ENCODE measurements at places on chromosomes 6 and 20.

DNA sequence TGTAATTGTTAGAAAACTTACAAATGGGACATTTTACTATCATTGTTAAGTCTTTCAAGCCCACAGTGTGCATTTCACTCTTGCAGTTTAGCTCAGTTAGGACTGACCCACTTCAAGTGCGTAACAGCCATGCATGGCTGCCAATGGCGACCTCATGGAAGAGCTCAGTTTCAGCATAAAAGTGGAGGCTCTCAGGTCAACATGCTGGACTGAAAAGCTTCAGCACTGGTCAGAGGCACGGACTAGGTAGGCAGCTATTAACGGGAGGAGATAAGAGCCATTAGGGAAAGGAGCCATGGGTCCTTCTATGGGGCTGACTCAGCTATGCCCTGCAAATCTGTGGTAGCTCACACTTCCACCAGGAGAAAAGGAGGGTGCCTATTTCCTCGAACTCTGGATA, 101.8 kb downstream of the TTLL2 start:
- no peak for DNase-seq

DNA sequence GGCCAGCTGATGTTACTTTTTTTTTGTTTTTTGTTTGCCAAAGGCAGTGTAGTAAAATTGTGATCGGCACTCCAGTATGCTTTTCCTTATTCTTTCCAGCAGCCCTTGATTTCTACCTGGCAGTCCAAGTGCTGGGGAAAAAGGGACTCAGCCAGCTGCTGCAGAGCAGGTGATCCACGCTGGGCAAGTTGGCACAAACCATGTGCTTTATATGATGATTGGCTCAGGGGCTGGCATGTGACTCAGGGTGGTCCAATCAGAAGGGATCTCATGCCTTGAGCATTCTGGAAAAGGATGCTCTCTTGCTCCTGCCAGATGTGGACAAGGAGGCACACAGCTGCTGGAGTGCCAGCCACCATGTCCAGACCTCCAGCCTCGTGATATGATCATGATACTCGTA, 54.5 kb downstream of the SULF2 start:
- no peak for DNase-seq

- no peak for DNase-seq
These were observed 15.6 kb upstream of the BPHL start for GRCh38 chr6:3102875-3103274.

DNA sequence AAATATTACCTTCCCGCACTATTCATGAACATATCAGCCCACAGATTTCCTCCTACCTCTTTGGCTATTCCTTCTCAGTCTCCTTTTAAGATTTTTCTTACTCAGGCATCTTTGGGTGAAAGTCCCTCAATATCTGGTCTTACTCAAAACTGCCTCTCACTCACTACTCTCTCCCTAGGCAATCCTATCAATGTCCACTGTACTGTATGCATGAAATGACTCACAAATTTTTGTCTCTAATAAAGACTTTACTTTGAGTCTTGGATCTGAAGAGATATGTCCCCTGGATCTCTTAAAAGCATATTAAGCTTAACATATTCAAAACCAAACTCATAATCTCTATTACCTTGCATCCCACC, 24.4 kb downstream of the IL22RA2 start:
- DNase-seq: no peak

DNA sequence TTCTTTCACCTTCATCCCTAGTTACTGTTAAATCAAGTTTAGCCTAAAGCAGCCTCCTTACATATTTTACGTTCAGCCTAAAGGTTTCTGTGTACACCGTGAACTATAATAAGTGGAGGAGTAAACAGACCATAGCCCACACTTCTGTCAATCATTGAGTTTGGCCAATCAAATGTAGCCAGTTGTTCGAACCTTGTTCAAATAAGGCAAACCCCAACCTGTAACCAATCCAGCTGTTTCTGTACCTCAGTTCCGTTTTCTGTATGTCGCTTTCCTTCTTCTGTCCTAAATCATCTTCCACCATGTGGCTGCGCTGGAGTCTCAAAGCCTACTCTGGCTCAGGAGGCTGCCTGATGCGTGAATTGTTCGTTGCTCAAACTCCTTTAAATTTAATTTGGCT, 1.8 kb upstream of the FBXO30 start:
- no peak for DNase-seq

- no peak for DNase-seq
These were observed 378.9 kb upstream of the CITED2 start for GRCh38 chr6:139753198-139753861.

All from activated CD4-positive, alpha-beta T cell treated with anti-CD3 and anti-CD28 coated beads, Interleukin-2, amount 50 U/mL, for 4 hours (primary cell).